ENCODE measurements at places on chromosomes 1 and 21.

DNA sequence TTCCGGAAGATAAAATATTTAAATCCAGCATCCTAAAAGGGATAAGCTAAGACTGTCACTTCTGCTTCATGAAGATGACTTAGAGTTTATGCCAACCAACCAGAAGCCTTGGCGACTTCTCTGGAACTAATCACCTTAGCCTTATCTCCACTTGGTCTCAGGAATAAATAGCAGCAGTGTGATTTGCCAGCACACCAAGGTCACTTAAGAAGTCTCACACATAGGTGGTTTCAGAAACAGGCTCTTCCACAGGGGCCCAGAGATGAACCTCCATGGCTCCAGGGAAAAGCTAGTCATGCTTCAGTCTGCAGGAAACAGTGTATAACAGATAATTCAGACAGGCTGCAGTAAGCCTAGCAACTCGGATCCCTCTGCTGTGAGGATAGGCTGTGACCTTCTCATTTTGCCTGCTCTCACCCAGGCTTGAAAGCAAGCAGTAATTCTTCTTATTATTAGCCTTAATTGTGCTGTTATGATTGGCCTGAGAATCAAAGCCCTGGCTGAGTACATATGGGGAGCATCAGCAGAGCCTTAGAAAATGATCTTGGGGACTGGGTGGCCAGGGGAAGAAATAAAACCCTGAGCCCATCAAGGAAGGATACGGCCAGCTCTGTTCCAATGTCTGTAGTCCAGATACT lies 84.7 kb downstream of the WLS start:
- H3K27me3 ChIP-seq, result no peaks in the 10 kb centered on the region
- peaks cover 68% of the 10 kb centered on the region for H3K36me3 ChIP-seq
- H3K4me3 ChIP-seq, result no peak overlapping the region
- DNase-seq, result no peak

DNA sequence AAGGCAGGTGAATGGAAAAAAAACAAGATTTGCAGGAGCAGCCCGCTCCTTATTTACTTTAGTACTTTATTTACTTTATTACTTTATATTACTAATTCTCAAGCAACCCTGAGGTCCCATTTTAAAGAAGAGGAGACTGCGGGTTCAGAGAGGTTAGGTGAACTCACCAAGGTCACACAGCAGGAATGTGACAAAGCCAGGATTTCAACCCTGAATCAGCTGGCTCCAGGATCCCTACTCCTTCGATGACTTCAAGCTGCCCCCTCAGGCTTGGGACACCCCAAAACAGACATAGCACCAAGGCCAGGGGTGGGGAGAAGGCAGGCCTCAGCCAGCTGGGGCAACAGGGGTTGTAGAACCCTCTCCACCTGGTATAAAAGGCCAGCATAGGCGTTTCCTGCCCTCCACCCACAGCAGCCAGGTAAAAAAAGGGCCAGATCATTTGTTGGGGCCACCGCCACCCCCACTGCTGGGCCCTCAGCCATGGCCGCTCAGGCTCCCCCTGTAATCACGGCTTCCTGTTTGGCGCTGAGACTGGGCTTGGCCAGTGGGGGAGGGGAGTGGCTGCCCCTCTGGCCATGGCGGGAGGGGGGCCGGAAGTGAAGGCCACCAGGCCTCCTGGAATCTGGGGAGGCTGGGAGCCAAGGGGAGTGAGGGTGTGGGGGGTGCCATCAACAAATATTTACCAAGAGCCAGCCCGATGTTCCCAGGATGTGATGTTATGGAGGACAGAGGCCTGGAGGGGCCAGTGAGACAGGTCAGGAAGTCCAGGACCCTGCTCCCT lies 6.6 kb downstream of the SDC3 start:
- no peaks in the 10 kb centered on the region for H3K27me3 ChIP-seq
- H3K36me3 ChIP-seq, result peaks cover 2% of the 10 kb centered on the region

GRCh38 chr1:211587123-211587522 lies 8.2 kb upstream of the SLC30A1 start:
- H3K27me3 ChIP-seq, result no peaks in the 10 kb centered on the region
- no peak overlapping the region for H3K27ac ChIP-seq
- no peak for DNase-seq
- H3K4me1 ChIP-seq, result no peaks in the 10 kb centered on the region
- H3K4me3 ChIP-seq, result no peak overlapping the region

- H3K27me3 ChIP-seq, result peaks cover 2% of the 10 kb centered on the region
- H3K4me3 ChIP-seq, result no peak overlapping the region
- no peak for DNase-seq
- peaks cover 12% of the 10 kb centered on the region for H3K36me3 ChIP-seq
- H3K27ac ChIP-seq, result no peak overlapping the region
Observed at GRCh38 chr21:42559326-42559725, 45.7 kb downstream of the SLC37A1 start.

GRCh38 chr21:44583089-44583799 lies 2.8 kb upstream of the KRTAP10-5 start:
- no peak overlapping the region for H3K27ac ChIP-seq
- peak; percentile 50 for DNase-seq
- H3K27me3 ChIP-seq, result peaks cover 24% of the 10 kb centered on the region
- no peak overlapping the region for H3K4me3 ChIP-seq
- H3K4me1 ChIP-seq, result no peaks in the 10 kb centered on the region

DNA sequence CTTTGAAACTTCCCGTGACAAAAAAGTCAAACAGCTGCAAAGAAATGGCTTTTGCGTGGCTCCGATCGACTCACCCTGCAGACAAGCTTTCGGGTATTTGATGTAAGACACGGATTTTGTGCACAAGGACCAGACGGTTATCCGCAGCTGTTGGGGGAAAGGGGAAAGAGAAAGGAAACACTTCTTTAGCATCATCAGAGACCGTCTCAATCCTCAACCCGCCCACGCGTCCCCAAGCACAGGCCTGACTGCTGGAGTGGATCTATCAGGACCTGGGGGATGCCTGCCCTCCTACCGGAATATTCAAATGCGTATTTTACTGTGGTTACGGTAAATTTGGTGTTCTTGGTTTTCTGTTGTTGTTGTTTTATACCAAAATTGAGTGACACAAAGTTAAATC lies 11.2 kb downstream of the WRAP73 start:
- H3K27me3 ChIP-seq, result no peaks in the 10 kb centered on the region
- peaks cover 58% of the 10 kb centered on the region for H3K36me3 ChIP-seq
- peaks cover 2% of the 10 kb centered on the region for H3K4me1 ChIP-seq
- no peak overlapping the region for H3K27ac ChIP-seq

- H3K4me1 ChIP-seq, result no peaks in the 10 kb centered on the region
- no peak overlapping the region for H3K4me3 ChIP-seq
- no peak for DNase-seq
- no peaks in the 10 kb centered on the region for H3K36me3 ChIP-seq
- H3K27me3 ChIP-seq, result no peaks in the 10 kb centered on the region
Observed at GRCh38 chr1:169451218-169451824, 24.0 kb upstream of the CCDC181 start.

DNA sequence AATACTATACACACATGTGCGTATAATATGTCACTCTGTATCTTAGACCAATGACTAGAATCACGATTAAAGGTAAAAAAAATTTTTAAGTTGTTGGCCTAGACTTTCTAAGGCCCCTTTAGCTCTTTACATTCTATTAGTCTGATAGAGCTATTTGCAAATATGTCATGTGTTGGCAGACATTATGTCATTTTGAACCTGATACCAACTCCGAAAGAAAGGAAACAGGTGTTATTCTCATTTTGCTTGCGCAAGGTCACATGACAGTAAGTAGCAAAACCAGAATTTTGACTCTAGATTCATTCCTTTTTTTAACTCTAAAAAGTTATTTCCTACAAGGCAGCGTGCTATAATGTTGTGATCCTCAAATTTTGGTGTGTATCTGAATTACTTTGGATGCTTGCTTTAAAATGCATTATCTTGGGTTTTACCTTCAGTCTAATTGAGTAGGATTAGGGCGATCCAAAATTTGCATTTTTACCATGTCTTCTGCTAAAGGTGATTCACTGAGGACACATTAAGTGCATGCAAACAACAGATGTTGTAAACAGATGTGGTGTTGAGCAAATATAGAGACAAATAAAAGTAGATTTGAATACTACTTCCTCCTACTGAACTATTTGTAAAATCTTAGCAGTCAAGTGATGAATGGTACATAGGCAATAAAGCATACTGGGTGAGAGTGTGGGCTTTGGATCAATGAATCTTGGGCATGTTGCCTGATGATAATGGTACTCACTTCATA lies 63.5 kb upstream of the KIAA1614 start:
- H3K36me3 ChIP-seq, result no peaks in the 10 kb centered on the region

DNA sequence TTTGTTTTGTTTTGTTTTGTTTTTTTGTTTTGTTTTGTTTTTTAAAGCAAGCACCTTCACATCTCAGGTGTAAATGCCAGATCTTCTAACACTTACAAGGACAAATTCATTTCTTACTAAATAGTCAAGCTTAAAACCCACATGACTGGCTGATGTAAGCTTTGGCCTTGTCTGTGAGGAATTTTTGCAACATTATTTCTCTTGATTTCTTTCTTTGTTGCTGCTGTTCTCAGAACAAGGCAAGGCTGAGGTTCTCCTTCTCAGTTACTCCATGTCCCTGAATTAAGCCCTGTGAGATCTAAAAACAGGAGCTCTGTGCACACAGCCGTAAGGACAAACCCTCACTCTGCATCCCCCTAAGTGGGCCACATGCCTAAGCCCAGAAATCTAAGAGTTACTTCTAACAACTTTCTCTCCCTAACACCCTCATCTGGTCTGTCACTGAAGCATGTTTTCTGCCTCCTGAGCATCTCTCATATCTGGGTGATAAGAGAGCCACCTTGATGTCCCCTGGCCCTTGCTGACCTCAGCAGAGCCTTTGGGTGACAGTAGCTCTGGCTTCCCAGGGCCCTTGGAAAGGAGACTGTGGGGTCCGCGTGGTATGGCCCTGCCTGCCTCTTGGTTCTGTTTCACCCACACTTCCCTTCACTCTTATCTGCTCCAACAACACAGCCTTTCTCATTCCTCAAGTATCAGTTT lies 81.2 kb upstream of the HOOK1 start:
- H3K36me3 ChIP-seq, result no peaks in the 10 kb centered on the region
- DNase-seq, result no peak
- peaks cover 28% of the 10 kb centered on the region for H3K4me1 ChIP-seq
- no peak overlapping the region for H3K4me3 ChIP-seq

DNA sequence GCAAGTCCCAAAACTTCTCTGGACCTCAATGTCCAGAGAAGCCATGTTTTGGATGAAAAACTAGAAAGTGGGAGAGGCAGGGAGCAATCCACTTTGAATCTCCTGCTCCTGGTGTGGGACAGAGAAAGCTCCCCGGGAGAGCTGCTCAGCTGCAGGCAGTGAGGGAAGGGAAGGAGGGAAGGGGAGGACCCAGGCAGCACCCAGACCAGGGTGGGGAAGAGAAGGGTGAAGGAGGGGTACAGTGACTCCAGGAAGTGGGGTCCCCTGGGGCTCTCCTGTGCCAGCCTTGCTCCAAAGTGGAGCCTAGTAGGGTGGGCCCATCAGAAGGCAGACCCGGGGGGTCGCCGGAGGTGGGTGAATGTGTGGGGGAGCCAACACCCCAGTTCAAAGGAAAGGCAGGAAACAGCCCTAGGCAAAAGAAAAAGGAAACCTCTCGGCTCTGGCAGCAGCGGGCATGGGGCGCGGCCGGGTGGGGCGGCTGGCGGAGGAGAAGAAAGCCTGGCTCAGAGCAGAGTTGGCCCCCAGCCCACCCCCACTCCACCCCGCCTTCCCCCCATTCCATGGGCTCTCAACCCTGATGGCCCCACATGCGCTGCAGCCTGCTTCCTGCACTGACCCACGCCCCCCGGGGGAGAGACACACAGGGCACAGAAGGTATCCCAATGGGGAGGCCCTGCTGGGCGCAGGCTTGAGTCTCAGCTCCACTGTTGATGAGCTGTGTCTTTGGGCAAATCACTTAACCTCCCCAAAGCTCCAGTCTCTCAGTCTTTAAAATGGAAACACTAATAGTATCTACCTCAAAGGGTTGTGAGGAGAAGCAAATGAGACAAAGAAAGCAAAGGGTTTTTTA lies 5.7 kb downstream of the LGR6 start:
- no peaks in the 10 kb centered on the region for H3K36me3 ChIP-seq
- H3K27ac ChIP-seq, result no peak overlapping the region
- H3K4me3 ChIP-seq, result no peak overlapping the region
- peaks cover 11% of the 10 kb centered on the region for H3K4me1 ChIP-seq
- no peak for DNase-seq
- H3K27me3 ChIP-seq, result peaks cover 47% of the 10 kb centered on the region

DNA sequence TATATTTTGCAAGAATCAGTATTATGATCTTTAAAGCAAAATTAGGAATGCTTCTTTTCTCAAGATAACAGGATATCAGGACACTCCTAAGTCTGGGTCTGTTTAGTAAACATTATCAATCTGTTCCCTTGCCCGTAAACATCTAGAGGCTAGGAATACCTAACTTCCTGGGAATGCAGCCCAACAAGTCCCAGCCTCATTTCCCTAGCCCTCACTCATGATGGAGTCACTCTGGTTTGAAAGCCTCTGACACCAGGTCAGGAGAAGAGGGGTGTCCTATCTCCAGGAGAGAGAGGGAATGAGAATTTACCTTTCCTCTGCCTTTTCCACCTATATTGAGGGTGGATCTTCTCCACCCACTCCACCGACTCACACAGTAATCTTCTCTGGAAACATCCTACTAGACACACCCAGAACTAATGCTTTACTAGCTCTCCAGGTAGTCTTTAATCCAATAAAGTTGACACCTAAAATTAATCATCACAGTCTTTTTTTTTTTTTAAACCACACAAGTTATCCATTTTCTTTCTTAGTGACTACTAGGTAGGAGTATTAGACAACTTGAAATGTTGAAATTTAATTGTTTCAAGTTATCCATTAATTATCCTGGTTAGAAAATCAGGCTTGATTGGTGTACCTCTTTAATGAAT lies 659.3 kb downstream of the USP25 start:
- H3K27ac ChIP-seq, result no peak overlapping the region
- no peak for DNase-seq
- no peak overlapping the region for H3K4me3 ChIP-seq
- H3K36me3 ChIP-seq, result no peaks in the 10 kb centered on the region

- DNase-seq, result no peak
- H3K27ac ChIP-seq, result no peak overlapping the region
- no peaks in the 10 kb centered on the region for H3K4me1 ChIP-seq
- H3K36me3 ChIP-seq, result no peaks in the 10 kb centered on the region
- peaks cover 22% of the 10 kb centered on the region for H3K27me3 ChIP-seq
Observed at GRCh38 chr21:34690041-34690792, 21.4 kb downstream of the CLIC6 start.

- H3K4me3 ChIP-seq, result no peak overlapping the region
- no peak for DNase-seq
- no peaks in the 10 kb centered on the region for H3K27me3 ChIP-seq
- no peaks in the 10 kb centered on the region for H3K36me3 ChIP-seq
Observed at GRCh38 chr1:209057901-209058300, 525.6 kb upstream of the CAMK1G start.

Data from muscle of leg (tissue), 16 donors.